ENCODE measurements at places on chromosomes 1 and 21.

- no peak for DNase-seq
These were observed 34.3 kb upstream of the ECE1 start for GRCh38 chr1:21324368-21325141.

DNA sequence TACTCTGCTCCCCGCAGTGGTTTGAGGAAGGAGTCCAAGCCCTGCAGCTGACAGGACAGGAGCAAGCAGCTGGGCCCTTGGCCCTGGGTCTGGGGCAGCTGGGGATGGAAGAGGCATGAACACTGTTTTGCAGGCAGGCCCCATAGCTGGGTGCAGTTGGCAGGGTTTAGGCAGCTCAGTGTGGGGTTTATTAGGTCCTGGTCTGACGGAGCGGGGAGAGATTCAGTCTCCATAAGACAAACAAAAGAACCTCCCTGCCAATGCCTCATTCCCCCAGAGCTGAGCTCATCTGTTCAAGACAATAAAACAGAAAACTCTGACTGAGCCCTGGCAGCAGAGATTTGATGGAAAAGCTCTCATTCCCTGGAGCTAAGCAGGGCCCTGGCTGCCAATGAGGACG, 37.3 kb downstream of the OLFML2B start:
- no peak for DNase-seq

- DNase-seq = no peak
These were observed 11.1 kb upstream of the VPS26C start for GRCh38 chr21:37278199-37278598.

DNA sequence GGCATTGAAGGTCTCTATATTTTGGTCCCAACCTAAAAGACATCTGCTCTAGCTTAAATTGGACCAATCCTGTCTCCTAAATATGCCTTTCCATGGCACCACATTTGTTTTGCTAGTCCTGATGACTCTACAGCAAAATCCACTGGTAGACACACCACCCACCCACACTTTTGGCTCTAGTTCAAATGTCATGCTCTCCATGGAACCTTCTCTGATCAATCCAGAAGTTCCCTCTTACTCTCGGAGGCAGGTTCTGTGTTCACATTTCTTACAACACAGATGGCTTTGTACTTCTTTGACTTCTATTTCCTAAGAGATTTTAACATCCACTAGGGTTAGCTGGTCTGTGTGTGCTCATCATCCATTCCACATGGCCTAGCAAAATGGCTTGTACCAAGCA, 151.3 kb downstream of the APP start:
- DNase-seq = no peak

GRCh38 chr1:51355382-51355781, 25.0 kb upstream of the TTC39A start:
- no peak for DNase-seq

GRCh38 chr1:102241431-102242338, 245.0 kb upstream of the OLFM3 start:
- DNase-seq = no peak

- DNase-seq = no peak
These were observed 738 bp upstream of the TRIM11 start for GRCh38 chr1:228407106-228408040.

- DNase-seq = no peak
These were observed 15.6 kb downstream of the NKAIN1 start for GRCh38 chr1:31224068-31224467.

DNA sequence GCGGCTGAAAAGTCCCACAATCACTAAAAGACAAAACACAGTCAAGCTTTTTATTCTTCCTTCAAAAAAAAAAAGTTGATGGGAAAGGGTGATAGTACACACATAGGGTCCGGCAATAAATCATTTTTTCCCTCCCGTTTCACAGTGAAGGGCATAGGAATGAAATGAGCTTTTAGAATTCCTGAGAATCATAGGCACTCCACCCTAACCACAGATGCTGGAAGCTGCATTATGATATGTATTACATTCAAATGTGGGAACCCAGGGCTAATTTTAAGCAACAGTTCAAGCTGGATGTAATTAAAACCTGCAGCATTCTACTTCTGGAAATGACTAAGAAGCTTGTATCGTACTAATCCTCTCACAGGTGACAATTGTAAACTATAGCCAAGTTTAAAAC, 75.7 kb upstream of the KCNJ15 start:
- DNase-seq = no peak

GRCh38 chr21:37338671-37339551, 27.7 kb upstream of the DYRK1A start:
- DNase-seq = no peak

- DNase-seq = no peak
These were observed 688 bp downstream of the PTTG1IP start for GRCh38 chr21:44872649-44873355.

- DNase-seq = no peak
These were observed 39.9 kb upstream of the TARBP1 start for GRCh38 chr1:234518876-234519275.

- DNase-seq = no peak
These were observed 691.4 kb upstream of the NCAM2 start for GRCh38 chr21:20306836-20307235.

All from NCI-H2081 (cell line).